ENCODE measurements at places on chromosomes 2 and 18. TPM values are rescaled to one million over a fixed set of nuclear protein-coding genes. Genes with fewer than 3 reads are reported as not detected.
A peak's percentile ranks its signal among the peaks of the same experiment; 100 is the strongest.

DNA sequence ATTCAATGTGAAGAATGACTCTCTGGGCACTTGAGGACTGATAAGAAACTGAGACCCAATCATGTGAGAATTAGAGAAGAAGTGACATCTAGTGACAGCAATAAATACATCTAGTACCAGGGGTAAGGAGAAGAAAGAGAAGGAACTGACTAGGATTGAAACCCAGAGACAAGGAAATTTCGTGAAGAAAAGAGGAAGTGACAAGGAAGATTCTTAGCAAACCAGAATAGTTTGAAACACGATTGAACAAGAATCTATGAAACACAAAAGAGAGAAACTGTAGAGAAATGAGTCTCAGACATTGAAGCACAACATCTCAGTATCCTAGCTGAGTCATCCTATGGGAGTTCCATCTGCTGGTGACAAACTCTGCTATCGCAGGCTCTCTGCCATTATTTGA is 571.9 kb upstream of the PKDCC start:
- no peak for DNase-seq

DNA sequence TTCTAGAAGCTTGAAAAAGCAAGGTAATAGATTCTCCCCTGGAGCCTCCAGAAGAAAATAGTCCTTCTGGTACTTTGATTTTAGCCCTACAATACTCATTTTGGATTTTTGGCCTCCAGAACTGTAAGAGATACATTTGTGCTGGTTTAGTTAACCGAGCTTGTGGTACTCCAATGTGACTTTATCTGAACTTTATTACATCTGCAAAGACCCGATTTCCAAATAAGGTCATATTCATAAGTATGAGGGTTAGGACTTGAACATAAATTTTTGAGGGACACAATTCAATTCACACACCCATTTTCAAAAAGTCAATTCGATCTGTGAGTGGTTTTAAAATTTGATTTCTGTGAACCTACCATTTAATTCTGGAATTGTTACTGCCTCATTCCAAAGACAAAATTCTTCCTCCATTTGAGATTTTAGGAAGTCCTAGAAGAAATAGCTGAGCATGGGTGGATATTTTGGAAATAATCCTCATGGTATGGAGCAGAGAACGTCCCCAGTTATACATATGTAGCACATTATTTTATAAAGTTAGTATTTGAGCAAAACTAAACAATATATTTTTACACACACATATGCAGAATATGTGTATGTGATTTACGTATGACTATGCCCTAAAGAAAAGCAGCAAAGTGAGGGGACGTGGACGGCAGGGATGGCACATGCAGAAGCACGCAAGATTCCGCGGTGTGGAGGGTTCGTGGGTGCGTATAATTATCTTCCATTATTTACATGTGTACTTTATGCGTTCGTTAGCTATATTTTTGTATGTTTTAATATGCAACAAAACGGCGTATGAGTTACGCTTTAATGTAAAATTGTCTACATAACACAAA is 905 bp upstream of the NUP35 start:
- DNase-seq, result no peak

DNA sequence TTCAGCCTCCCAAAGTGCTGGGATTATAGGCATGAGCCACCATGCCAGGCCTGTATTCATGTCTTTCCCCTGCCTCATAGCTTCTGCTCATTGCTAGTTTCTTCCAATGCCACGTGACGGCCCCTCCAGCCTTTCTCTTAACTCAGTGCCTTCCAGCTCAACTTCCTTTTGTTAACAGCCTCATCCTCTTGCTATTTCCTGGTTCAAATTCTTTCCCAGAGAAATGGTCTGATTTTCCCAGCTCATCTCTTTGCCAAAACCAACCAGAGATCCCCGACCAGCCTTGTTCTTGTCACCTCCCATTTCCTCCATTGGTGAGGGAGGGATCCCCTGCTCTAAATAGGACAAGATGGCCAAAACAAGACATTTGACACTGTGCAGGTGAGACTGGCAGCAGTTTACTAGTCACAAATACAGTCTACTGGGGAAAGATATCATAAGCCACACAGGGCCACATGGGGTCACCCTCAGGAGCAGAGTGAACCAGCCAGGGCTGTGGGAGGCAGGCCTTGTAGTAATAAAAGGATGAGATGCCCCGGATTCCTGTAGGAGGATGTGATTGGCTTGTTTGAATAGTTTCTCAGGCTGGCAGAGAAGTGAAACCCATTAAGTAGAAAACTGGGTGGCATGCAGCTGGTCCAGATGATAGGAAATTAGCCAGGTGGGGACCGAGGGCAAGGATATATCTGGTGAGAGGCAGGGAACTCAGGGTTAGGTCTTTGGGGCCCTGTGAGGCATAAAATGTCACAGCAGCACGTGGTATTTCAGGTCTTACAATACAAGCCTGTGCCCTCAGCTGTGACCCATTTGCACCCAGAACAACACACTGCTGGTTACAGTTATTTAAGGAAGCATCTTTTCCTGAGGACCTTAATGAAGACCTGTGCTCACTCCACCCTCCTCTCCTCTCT is 6.4 kb downstream of the CD207 start:
- DNase-seq, result no peak

IL36G gene
- not detected for total RNA-seq

DNA sequence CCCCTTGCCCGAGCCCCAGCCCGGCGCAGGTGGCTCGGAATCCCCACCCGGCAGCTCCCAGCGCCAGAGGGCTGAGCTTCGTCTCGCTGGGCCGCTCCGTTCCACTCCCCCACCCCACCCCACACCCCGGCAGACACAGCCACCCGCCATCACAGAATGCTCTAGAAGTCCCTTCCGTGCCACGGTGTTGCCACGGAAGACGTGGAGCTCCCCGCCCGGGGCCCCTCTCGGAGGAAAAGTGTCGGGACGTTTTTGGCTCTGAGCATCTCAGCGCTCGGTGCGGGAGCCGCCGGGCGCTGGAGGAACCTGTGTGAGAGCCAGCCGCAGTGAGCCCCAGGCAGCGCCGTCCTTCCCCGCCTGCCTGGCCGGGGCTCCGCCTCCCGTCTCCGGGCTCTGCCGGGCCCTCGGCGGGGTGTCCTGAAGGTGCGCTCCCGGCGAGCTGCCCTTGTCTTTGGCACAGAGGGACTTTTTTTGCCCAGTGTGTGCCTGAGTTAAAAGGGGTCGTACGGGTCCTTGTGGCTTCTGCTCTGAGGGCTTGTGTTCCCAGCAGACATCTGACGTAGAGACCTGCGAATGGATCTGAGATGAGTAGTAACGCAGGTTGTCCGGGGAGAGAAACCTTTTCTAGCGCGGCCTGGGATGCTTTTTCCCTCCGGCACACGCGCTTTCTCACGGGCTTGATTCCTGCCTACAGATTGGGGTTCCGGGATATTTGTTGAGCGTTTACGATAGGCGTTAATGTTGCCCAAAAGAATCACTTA is 1.8 kb downstream of the ZCCHC2 start:
- DNase-seq, result peak; percentile 48

- DNase-seq, result peak; percentile 46
Observed at GRCh38 chr2:149068996-149069888, 30.7 kb downstream of the LYPD6B start.

EHD3 gene
- total RNA-seq, result 0.44 TPM

DNA sequence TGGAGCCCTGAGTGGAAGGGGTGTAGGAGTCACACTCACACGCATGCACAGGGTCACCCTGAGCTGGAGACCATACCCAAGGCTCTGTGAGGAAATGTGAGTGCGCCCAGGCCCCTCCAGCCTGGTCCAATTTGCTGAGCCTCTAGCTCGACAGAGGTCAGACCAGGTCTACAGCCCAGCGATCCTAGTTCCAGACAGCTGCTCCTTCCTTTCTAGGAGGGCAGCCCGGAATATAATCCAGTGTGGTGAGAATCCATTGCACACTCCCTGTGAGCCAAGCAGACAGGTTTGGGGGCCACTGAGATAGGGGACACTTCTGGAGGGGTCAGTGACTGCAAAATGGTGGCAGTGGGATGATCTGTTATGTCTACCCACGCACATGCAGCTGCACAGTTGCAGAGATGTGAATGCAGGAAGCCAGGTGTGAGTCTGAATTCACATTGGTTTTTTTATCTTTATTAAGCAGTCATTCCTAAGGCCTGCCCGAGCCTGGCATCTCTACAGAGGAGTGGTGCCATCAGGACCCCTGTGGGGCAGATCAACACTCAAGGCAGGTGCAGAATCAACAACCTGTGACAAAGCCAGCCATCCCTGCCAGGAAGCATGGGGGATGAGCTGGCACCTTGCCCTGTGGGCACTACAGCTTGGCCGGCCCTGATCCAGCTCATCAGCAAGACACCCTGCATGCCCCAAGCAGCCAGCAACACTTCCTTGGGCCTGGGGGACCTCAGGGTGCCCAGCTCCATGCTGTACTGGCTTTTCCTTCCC is at the start of gene GPR148:
Gene GPR148 (plus strand): TSS at position 522 of the 768 bp plus-strand sequence. CDS start 82 bp downstream, at position 604.
- DNase-seq, result no peak

DNA sequence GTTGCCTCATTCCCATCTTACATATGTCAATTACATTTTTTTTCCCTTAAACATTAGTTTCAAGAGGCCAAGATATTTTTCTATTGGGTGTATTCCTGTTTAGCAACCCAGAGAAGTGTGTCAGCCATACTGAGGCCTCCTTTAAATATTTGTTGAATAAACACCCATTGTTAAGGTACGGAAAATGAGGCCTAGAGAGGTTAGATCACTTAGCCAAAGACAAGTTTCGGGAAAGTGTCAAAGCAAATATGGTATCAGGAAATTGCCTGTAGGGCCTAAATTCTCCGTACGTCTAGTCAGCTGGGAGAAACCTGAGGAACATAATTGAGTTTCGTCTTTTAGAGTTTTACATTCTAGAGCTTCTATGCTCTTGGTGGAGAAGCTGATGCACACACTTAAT is 1138.3 kb downstream of the DPP10 start:
- no peak for DNase-seq

- DNase-seq, result no peak
Observed at GRCh38 chr2:216683846-216684245, 11.5 kb downstream of the IGFBP5 start.

DNA sequence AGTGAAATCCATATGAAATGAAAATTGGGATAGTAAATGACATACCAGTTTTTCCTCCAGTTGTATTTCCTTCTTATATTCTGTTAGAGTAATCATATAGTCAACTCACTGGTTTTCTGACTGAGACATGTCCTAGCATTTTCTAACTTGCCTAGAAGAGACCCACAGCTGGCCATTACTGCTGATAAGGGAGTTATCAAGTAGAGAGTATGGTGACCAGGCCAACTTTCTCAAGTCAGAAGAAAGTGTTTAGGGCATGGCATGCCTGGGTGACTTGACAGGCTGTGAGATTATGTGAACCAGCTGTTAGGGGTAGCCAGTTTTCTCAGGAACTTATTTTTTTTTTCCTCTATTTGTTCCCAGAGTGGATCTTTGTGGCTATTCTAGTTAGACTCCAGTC is 81.2 kb downstream of the GPD2 start:
- DNase-seq, result no peak

GRCh38 chr18:32707586-32707985 is 65.2 kb downstream of the KLHL14 start:
- no peak for DNase-seq

DNA sequence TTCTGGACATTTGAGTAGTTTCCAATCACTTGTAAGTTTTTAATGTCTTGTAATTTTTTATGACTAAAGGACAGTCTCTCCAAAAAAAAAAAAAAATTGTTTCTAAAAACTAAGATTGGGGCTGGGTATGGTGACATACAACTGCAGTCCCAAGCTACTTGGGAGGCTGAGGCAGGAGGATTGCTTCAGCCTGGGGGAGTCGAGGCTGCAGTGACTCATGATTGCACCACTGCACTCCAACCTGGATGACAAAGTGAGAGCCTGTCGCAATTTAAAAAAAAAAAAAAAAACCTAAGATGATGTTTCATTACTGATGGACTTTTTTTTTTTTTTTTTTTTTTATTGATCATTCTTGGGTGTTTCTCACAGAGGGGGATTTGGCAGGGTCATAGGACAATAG is 34.4 kb upstream of the PKDCC start:
- no peak for DNase-seq

SLC23A3 gene
- 2.3 TPM for total RNA-seq

SCN3A gene
- total RNA-seq, result not detected

GRCh38 chr2:176114120-176114929 is 2.3 kb upstream of the HOXD10 start:
- no peak for DNase-seq

DNA sequence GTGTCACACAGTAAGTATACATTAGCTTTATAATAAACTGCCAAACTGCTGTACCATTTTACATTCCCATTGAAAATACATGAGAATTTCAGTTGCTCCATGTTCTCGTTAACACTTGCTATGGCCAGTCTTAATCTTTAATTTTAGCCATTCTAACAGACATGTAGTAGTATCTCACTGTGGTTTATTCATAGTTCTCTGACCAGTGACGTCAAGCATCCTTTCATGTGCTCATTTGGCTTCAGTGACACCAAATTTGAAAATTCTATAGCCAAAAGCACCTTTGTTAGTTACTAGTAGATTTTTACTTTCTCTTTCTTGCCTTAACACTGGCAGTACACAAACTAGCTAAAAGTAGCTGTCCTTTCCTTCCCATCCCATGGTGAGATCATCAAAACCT is 43.0 kb downstream of the CYP1B1 start:
- DNase-seq, result no peak

SIX3 gene
- total RNA-seq, result not detected

DNA sequence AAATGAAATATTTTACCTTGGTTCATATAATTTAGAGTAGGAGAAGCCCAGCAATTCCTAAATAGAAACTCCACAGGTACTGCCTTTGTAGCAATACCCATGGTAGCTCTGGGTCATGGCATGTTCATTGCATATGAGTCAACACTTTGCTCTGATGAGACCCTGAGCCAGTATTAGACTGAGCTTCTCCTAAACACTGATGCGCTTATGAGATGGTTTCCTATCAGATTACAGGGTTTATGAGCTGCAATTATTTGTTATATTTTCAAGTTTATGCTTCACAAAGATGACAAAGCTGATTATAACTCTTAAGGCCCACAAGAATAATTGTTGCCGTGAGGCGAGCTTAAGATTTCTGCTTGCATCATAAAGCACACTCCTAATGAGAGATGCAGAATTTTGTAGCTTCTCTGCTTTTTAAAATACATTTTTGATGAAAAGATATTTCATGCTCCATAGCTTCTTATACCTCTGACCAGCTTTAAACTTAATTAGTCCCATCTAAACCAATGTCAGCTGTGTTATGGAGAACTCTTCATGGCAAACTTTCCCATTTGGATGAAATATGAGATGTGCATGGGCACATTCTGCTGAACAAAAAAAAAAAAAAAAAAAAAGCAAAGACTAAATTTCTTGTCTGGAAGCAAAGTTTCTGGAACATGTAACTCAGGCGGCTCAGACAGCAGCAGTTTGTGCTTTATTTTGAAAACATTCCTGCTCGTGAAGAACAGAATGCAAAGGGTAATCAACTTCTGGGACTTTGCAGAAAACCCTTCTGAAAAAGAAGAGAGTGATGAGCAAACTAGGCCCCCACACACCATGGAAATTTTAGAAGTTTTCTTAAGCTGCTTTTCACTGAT is 162.6 kb downstream of the KCNE4 start:
- DNase-seq, result no peak

DNA sequence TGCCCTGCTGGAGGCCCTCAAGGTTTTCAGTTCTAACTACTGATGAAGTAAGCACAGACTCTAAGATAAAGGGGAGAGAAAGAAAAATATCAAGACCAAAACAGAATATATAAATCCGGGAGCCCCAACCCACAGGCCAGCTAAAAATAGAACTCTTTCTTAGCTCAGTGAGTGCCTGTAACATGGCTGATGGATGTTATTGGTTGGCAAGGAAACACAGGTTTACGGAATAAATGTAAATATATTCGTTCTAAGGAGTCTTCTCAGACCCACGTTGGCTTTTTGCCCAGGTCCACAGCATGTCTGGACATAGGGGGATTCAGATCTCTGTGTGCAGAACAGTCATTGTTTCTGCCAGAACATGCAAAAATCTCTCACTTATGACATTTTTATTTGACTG is 139.0 kb upstream of the SERPINE2 start:
- DNase-seq, result no peak

BCL11A gene
- 0.30 TPM for total RNA-seq

CIDEA gene
- total RNA-seq, result not detected
